ENCODE measurements at places on chromosomes 3 and 15.

GRCh38 chr3:162165346-162165745 is 668.7 kb downstream of the OTOL1 start:
- no peak for DNase-seq
- no peak overlapping the region for H3K27ac ChIP-seq
- no peaks in the 10 kb centered on the region for H3K27me3 ChIP-seq
- H3K4me1 ChIP-seq = no peaks in the 10 kb centered on the region

GRCh38 chr3:36877930-36878685 is 66.7 kb downstream of the TRANK1 start:
- H3K27ac ChIP-seq = no peak overlapping the region
- no peaks in the 10 kb centered on the region for H3K27me3 ChIP-seq
- H3K4me1 ChIP-seq = no peaks in the 10 kb centered on the region
- H3K4me3 ChIP-seq = no peak overlapping the region
- DNase-seq = no peak

DNA sequence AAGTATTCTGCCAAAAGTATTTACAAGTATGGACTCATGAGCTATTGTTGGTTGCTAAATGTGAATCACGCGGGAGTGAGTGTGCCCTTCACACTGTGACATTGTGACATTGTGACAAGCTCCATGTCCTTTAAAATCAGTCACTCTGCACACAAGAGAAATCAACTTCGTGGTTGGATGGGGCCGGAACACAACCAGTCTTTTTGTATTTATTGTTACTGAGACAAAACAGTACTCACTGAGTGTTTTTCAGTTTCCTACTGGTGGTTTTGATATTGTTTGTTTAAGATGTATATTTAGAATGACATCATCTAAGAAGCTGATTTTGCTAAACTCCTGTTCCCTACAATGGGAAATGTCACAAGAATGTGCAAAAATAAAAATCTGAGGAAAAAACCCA is 30.3 kb downstream of the SYNM start:
- peaks cover 45% of the 10 kb centered on the region for H3K36me3 ChIP-seq
- DNase-seq = no peak
- peaks cover 4% of the 10 kb centered on the region for H3K4me1 ChIP-seq

DNA sequence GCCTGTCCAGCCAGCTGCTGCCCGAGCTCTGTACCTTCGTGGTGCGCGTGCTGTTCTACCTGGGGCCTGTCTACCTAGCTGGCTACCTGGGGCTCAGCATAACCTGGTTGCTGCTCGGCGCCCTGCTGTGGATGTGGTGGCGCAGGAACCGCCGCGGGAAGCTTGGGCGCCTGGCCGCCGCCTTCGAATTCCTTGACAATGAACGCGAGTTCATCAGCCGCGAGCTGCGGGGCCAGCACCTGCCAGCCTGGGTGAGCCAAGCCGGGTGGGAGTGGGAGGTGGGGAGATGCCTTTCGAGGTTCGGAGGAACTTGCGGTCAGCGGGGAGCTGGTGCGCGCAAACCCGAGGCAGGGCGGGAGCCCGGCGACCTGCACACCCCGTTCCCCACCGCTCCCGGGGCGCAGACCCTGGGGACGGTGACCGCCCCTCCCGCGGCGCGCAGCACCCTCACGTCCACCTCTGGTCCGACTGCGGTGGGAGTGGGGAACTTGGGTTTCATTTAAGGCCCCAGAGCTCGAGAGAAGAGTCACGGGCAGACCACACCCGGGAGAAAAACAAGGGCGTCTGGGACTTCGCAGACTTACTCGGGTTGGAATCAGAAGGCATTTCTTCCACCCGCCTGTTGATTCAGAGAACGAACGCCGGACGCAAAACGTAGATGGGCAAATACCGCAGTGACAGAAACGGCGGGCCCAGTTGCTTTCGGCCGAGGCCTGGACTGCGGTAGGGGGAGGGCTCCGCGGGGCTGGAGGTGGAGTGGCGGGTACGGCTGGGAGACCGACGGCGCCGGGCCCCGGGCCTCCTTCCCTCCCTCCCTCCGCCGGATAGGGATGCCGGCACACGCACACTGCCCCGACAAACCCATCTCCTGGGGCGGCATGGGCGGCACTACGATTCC is 708 bp downstream of the ESYT3 start:
- no peaks in the 10 kb centered on the region for H3K27me3 ChIP-seq
- peak overlapping the region; percentile 72 for H3K4me3 ChIP-seq
- H3K36me3 ChIP-seq = no peaks in the 10 kb centered on the region
- H3K4me1 ChIP-seq = peaks cover 10% of the 10 kb centered on the region

- H3K27me3 ChIP-seq = no peaks in the 10 kb centered on the region
- H3K27ac ChIP-seq = peak overlapping the region; percentile 68
- peaks cover 28% of the 10 kb centered on the region for H3K4me1 ChIP-seq
- no peaks in the 10 kb centered on the region for H3K36me3 ChIP-seq
- H3K4me3 ChIP-seq = no peak overlapping the region
Observed at GRCh38 chr15:73957785-73958184, 31.5 kb downstream of the LOXL1 start.

- H3K36me3 ChIP-seq = no peaks in the 10 kb centered on the region
- no peaks in the 10 kb centered on the region for H3K27me3 ChIP-seq
- H3K4me1 ChIP-seq = peaks cover 6% of the 10 kb centered on the region
- H3K27ac ChIP-seq = no peak overlapping the region
Observed at GRCh38 chr3:65983100-65983499, 55.6 kb downstream of the MAGI1 start.

GRCh38 chr3:46903341-46904302 is 26.1 kb downstream of the PTH1R start:
- no peak overlapping the region for H3K4me3 ChIP-seq
- no peak for DNase-seq
- H3K4me1 ChIP-seq = peaks cover 24% of the 10 kb centered on the region
- no peaks in the 10 kb centered on the region for H3K27me3 ChIP-seq

DNA sequence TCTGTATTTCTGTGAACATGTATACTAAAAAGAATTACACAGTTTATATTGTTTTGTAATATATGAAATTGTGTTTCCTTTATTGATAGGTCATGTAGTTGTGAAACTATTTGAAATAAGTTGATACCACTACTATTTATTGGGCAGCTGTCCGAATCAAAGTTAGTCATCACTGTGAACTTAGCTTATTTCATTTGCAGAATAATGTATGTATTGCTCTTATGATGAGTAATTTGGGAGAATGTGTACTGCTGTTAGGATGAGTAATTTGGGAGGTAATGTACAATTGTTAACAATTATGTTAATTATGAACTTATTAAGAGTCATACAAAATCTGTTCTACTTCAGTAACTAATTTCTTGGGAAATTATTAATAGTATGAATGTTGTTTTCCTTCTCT is 22.2 kb downstream of the FXR1 start:
- H3K4me3 ChIP-seq = no peak overlapping the region
- H3K27ac ChIP-seq = no peak overlapping the region
- peaks cover 11% of the 10 kb centered on the region for H3K36me3 ChIP-seq

DNA sequence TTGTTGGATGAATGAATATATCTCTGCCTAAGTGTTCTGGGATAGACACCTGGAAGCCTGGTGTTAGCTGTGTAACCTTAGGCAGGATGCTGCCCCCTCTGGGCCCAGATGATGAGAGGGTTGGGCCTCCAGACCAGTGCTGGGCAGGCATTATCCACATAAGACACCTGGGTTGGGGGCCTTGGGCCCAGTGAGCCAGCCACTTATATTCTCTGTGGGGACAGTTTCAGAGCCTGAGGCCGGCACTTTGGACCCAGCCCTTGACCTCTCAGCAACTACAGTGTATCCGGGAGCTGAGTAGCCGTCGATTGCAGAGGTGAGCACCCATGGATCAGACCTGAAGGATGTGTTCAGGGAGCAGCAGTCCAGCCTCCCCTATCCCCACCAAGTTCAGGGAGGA is 2.2 kb downstream of the HEMK1 start:
- H3K36me3 ChIP-seq = peaks cover 8% of the 10 kb centered on the region
- no peak overlapping the region for H3K27ac ChIP-seq
- DNase-seq = no peak
- no peak overlapping the region for H3K4me3 ChIP-seq
- no peaks in the 10 kb centered on the region for H3K27me3 ChIP-seq
- H3K4me1 ChIP-seq = peaks cover 19% of the 10 kb centered on the region

- H3K4me1 ChIP-seq = no peaks in the 10 kb centered on the region
- H3K4me3 ChIP-seq = no peak overlapping the region
- DNase-seq = no peak
- no peaks in the 10 kb centered on the region for H3K27me3 ChIP-seq
- no peak overlapping the region for H3K27ac ChIP-seq
- no peaks in the 10 kb centered on the region for H3K36me3 ChIP-seq
Observed at GRCh38 chr3:118544458-118544857, 490.2 kb downstream of the IGSF11 start.

DNA sequence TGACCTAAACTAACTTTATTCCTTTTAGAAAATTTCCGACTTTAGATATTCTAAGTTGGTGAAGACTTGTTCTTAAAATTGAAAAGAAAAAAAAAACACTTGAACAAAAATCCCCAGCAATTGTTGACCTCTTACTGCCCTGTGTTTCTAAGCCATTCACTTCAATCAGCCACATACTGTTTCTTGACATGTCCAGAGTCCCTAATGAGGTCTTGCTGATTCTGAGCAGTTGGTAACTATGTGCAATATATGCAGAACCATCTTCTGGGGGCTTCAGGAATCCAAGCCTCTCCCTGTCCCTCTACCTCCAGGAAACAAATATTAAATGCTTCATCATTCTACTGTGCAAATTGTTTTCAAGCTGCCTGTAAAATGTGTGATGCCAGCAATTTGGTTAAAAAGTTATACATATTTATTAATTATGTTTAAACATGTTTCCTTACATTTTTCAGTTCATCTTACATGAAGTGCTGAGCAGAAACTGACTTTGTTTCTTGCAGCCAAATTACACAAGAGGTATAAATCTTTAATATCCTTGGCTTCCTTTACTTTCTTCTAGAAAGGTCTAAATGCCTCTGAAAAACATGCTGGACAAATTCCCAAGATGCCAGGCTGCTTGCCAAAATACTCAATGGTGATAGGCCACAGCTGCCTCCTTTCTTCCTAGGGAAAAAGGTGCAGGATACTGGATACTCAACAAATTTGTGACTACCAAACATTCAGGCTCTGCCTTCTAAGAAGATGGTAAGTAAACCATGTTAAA is 19.8 kb upstream of the GYG1 start:
- no peak for DNase-seq
- H3K36me3 ChIP-seq = no peaks in the 10 kb centered on the region
- H3K27ac ChIP-seq = peak overlapping the region; percentile 82
- no peak overlapping the region for H3K4me3 ChIP-seq
- H3K27me3 ChIP-seq = no peaks in the 10 kb centered on the region

DNA sequence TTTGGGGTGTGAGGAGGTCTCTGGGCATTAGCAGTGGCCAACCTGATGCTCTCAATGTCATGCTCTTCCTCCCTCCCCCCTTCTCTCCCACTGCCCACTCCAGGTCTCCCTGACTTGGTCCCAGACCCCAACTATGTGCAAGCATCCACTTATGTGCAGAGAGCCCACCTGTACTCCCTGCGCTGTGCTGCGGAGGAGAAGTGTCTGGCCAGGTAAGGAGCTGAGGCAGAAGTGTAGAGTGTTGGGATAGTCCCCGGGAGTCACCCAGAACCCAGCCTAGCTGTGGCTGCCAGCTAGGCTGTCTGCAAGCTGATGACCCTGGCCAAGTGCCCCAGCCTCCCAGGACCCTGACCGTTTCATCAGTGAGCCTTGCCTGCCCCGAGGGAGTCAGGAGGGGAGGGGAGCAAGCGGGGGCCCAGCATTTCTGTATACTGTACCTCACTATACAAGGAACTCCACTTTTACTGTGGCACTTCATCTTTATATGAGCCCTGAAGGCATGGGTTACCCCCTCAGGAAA is 16.5 kb downstream of the LOXL1 start:
- no peaks in the 10 kb centered on the region for H3K27me3 ChIP-seq
- DNase-seq = no peak
- peaks cover 19% of the 10 kb centered on the region for H3K36me3 ChIP-seq

DNA sequence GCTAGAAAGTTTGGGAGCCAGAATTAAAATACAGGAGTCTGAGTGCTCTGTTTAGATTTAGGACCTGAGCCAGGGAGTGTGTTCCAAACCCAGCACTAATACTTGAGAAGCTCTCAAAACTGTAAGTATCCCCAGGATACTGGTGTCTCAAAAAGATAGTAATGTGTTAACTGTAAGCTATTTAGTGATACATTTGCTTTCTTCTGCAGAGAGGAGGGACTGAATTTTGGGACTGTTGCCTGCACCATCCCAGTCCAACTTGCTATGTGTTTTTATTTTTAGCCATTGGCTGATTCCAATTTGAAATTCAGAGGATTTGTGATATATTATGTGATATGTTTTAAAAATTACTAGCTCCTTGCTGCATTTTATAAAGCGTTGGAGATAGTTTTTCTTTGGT is 31.5 kb downstream of the UBE2E1 start:
- no peak for DNase-seq
- no peaks in the 10 kb centered on the region for H3K36me3 ChIP-seq
- H3K4me1 ChIP-seq = no peaks in the 10 kb centered on the region

- no peaks in the 10 kb centered on the region for H3K36me3 ChIP-seq
- DNase-seq = no peak
- H3K4me1 ChIP-seq = peaks cover 9% of the 10 kb centered on the region
- no peaks in the 10 kb centered on the region for H3K27me3 ChIP-seq
- no peak overlapping the region for H3K4me3 ChIP-seq
Observed at GRCh38 chr15:57323806-57324589, 52.3 kb upstream of the CGNL1 start.

GRCh38 chr3:116394365-116394764 is 50.9 kb downstream of the LSAMP start:
- H3K36me3 ChIP-seq = no peaks in the 10 kb centered on the region
- H3K27me3 ChIP-seq = no peaks in the 10 kb centered on the region
- no peak for DNase-seq
- no peak overlapping the region for H3K27ac ChIP-seq

- peaks cover 5% of the 10 kb centered on the region for H3K4me1 ChIP-seq
- peak overlapping the region; percentile 10 for H3K27ac ChIP-seq
- no peak for DNase-seq
- no peak overlapping the region for H3K4me3 ChIP-seq
- H3K27me3 ChIP-seq = no peaks in the 10 kb centered on the region
- no peaks in the 10 kb centered on the region for H3K36me3 ChIP-seq
Observed at GRCh38 chr3:64815789-64816188, 128.0 kb upstream of the ADAMTS9 start.

Data from ascending aorta (tissue), 2 donors.